ENCODE measurements at places on chromosomes 4 and X.

GRCh38 chrX:49278081-49278480, 8.5 kb downstream of the PPP1R3F start:
- no peak for DNase-seq

DNA sequence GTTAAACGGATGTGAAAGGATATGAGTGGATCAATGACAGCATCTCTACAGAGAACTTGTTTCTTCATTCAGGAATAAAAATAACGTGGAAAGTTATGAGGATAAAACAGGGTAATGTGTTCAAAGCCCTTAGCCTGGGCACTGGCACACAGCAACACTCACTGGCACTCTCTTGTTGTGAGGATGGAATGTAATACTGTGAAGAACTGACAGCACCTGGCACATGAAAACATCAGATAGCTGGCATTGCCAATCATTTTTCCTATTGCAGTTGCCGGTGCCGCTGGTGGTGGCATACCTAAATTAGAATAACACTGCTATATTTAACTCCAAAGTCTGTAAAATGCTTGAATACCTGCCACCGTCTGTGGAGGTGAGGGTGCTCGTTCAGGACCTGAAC, 1061.2 kb downstream of the DMD start:
- no peak for DNase-seq

DNA sequence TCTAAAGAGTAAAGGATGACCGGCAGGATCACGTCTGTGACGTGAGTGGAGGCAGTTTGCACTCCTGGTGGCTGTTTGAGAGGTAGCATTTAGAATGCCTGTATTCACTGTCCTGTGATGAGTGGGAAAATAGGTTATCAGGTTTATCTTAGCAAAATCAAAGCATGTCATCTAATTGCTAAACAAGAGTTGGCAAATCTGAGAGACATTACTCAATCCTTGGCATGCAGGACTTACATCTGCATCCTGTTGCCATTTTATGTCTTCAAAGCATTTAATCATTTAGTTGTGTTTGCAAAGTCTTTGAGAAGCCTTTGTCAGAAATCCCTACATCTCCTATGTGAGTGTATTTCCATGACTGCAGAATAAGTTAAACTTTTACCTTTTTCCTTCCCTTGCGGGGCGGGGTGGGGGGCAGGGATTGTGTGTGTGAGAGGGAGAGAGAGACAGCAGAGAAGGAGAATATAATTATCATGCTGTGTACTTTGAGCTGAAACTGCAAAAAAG, 41.4 kb upstream of the MSANTD1 start:
- no peak for DNase-seq

DNA sequence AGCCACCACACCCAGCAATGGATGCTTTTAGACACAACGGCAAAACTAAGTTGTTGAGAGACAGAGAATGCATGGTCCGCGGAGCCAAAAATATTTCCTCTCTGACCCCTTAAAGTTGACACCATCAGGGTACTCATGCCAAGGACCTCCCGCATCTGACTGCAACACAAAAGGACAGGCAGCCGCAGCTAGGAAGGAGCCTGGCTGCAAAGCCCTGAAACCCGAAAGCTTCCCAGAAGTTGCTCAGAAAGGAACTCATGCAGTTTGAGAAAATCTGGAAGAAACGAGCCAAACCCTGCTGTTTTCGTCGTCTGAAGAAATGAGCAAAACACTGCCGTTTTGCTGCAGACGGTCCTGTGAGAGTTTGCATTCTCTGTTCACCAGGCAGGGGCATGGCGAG, 16.5 kb downstream of the DHRSX start:
- DNase-seq = no peak

- DNase-seq = no peak
Measured at GRCh38 chrX:132375941-132376340, 112.9 kb downstream of the MBNL3 start.

DNA sequence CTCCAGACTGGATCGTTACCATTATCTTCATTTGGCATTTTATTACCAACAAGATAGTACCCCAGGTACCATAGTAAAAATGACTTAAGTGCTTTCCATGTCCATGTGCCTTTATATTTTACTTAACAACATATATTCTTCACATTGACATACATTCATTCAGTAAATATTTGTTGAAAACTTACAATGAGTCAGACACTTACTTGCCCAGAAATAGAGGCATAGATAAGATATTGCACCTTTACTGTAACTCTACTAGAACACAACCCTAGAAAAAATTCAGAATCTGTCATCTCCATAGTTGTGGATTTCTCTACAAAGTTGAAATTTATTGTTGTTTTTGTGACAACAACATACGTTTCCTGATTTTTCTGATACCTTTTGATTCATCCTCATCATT, 640.6 kb downstream of the RPA4 start:
- DNase-seq = no peak

DNA sequence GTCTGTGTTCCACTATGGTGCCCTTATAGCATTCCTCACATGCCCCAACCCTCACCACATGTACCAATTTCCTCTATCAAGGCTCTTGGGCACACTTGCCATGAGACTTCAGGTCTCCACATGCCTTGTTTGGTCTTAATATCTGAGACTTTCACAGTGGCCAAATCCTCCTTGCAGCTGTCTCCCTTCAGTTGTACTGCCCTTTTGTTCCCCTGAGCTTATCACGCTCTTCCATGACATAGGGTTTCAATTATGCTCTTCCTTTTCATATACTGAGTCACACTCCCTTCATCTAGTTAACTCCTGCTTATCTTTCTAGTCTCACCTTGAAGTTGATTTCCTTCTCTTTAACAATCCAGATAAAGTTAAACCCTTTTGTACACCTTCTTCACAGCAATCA, 212.9 kb downstream of the PDHA2 start:
- no peak for DNase-seq
